ENCODE measurements at places on chromosomes 7 and 10. TPM values are rescaled to one million over a fixed set of nuclear protein-coding genes. Genes with fewer than 3 reads are reported as not detected.

PNLIPRP2 gene
- not detected for polyA plus RNA-seq

PKD1L1 gene
- polyA plus RNA-seq, result 0.08 TPM

HMX3 gene
- polyA plus RNA-seq, result not detected

MYO1G gene
- polyA plus RNA-seq, result 76.0 TPM

CRYGN gene
- polyA plus RNA-seq, result 0.48 TPM

PRSS37 gene
- not detected for polyA plus RNA-seq

CHST15 gene
- polyA plus RNA-seq, result 0.27 TPM

TMEM273 gene
- polyA plus RNA-seq, result 0.26 TPM

HHEX gene
- polyA plus RNA-seq, result 0.18 TPM

PPP1R3C gene
- not detected for polyA plus RNA-seq

GRCh38 chr10:48945441-48946130, 5.9 kb upstream of the LRRC18 start:
- DNase-seq, result no peak

- DNase-seq, result no peak
These were observed 240.1 kb upstream of the PITRM1 start for GRCh38 chr10:3412646-3413045.

DNA sequence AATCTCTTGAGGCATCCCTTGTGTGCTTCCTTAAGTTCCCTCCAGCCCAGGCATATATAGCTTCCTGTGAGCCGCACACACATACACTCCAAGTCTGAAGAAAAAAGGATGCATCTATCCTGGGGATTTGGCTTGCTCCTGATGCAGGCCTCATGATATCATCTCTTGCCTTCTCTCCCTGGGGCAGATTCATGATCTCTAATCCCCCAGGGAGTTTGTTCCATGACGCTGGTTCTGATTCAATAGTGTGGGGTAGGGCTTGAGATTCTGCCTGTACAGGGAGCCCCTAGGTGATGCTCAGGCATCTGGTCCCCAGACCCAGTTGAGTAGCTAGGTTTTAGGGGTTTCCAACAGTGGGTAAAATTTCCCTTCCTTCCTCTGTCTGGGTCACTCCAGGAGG, 1.5 kb downstream of the PON1 start:
- DNase-seq, result no peak

- DNase-seq, result no peak
These were observed 259.7 kb upstream of the FERD3L start for GRCh38 chr7:19404912-19405329.

GRCh38 chr10:118582511-118582910, 12.9 kb downstream of the PRLHR start:
- DNase-seq, result no peak

GRCh38 chr10:44756216-44756615, 154.9 kb upstream of the TMEM72 start:
- DNase-seq, result no peak

DNA sequence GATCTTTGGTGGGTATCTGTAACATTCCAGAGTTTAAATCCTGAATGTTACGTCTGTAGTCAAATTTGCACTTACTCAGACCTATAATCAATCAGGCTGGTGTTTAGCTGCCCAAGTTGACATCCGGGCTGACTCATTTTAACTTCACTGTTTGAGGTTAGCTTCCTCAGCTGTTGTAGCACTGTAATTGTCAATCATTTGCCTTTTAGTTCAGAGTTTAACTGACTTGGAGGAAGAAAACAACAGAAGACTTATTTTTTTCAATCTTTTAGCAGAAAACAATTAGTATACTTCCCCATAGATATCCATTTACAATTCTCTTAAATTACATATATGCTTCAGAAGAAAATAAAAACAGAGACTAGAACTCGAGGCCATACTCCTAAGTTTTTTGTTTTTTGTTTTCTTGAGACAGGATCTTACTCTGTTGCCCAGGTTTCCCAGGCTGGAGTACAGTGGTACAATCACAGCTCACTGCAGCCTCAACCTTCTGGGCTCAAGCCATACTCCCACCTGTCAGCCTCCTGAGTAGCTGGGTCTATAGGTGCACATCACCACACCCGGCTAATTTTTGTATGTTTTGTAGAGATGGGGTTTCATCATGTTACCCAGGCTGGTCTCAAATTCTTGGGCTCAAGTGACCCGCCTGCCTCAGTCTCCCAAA, 38.5 kb upstream of the LRRC17 start:
- no peak for DNase-seq

DNA sequence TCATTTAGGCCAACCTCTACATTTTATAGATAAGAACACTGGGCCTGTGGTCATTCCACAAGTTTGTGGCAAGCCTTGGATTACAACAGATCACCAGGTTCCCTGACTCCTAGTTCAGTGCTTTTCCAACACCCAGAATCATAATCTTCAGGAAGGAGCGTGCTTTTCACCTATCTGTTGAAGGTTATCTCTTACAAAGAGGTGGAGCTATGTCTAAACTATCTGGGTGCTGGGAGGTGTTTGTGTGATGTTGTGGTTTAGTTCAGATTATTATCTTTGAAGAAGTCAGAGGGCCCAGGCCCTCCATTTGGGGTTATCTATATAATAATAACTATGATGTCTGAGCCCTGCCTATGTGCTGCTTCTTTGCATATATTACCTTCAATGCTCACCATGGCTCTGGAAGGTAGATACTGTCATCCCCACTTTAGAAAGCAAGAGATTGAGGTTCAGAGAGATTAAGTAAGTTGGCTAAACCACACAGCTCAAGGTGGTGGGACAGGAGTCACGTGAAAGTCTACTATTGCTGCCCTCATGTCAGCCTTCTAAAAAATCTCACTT, 24.0 kb downstream of the IL2RA start:
- DNase-seq, result peak; percentile 41

DNA sequence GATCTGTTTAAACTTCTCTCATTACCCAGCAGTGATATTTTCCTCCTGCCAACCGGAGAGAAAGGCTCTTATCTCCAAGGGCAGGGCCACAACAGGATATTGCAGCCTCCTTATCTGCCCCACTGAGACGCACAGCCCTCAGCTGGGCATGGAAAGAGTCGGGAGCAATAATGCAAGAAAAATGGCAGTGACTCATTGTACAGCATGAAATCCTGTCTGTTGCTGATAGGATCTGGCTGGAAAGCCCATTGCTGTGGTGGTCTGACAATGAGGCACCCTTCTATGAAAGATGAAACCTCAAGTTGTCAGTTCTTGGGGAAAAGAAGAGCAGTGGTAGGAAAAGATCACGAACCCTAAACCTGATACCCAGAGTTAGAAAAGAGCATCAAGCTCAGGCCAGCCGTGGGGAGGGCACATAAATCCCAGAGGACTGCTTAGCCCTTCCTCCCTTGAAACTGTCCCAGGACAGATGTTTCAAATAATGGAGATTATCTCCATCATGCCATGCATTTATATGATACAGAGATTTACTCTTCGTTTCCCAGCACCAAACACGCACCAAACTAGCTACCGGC, 47.0 kb upstream of the FIGNL1 start:
- DNase-seq, result no peak

- no peak for DNase-seq
These were observed 189.9 kb downstream of the PLPP4 start for GRCh38 chr10:120646738-120647456.

- DNase-seq, result no peak
These were observed 36.6 kb downstream of the PLPP4 start for GRCh38 chr10:120493411-120494312.

DNA sequence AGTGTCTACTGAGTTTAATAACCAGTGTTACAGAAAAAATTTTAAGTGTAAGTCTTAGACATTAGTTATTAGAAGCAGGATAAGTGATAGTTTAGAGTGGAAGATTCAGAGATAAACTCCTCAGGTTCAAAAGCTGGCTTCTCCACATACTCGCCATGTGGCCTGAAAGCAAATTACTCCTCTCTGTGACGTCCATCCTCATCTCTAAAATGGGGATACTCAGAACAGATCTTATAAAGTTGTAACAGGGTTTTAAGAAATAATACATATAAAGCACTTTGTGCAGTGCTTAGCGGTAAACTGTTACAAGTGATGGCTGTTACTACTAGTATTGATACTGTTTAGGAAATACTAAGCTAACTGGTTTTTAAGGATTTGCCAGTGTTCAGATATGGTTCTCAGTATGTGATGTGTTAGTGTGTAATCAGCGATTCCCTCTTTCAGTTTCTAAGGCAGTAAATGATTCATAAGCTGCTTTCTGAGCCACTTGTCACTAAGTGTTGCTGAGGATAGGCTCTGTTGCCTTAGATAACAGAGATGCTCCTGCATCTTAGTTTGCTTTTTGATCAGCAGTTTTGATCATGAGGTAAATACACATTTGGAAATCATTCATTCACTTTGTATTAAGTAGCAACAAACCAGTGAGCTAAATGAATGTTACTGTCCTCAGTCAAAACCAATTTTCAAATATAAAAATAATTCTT, 58.7 kb downstream of the CYP51A1 start:
- DNase-seq, result no peak
